ENCODE measurements at places on chromosomes 16 and 17. TPM values are rescaled to one million over a fixed set of nuclear protein-coding genes. Genes with fewer than 3 reads are reported as not detected.

DNA sequence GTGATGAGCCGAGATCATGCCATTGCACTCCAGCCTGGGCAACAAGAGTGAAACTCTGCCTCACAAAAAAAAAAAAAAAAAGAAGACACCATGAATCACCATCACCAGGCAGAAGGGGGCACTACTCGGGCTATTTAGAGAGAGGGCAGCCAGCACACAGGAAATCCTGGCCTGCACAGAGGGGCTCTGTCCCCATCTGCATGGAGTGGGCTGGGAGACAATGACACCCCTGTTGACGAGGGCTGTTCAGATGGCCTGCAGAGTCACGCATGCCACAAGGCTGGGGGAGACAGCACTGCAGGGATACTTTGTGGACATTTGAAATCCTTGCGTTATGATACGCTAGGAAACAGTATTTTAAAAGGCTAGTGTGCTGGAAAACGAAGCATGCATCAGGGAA lies 48.3 kb downstream of the CUEDC1 start:
- H3K27me3 ChIP-seq, result no peaks in the 10 kb centered on the region
- peak; percentile 63 for DNase-seq
- peaks cover 57% of the 10 kb centered on the region for H3K4me1 ChIP-seq
- H3K27ac ChIP-seq, result peak overlapping the region; percentile 79
- H3K4me3 ChIP-seq, result no peak overlapping the region
- no peaks in the 10 kb centered on the region for H3K36me3 ChIP-seq

- peaks cover 13% of the 10 kb centered on the region for H3K4me1 ChIP-seq
- H3K27me3 ChIP-seq, result peaks cover 3% of the 10 kb centered on the region
- no peak overlapping the region for H3K27ac ChIP-seq
These were observed 25.5 kb upstream of the MAP3K14 start for GRCh38 chr17:45342306-45342705.

The SHPK gene
- total RNA-seq, result 29.3 TPM

The FBXL19 gene
- 84.3 TPM for total RNA-seq

DNA sequence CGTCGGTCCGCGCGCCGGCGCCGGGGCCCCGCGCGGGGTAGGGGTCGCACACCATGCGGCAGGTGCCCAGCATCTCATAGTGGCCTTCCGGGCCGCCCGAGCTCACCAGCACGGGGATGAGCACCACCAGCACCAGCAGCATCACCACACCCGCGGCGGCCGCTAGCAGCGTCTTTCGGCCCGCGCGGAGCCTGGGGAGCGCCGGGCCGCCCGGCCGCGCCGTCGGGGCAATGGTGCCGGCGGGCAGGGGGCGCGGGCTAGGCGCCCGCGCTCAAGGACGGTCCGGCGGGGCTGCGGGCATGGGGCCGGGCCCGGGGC lies 237 bp downstream of the C1QL1 start:
- peaks cover 75% of the 10 kb centered on the region for H3K27me3 ChIP-seq
- DNase-seq, result no peak
- H3K36me3 ChIP-seq, result no peaks in the 10 kb centered on the region
- H3K4me3 ChIP-seq, result no peak overlapping the region

DNA sequence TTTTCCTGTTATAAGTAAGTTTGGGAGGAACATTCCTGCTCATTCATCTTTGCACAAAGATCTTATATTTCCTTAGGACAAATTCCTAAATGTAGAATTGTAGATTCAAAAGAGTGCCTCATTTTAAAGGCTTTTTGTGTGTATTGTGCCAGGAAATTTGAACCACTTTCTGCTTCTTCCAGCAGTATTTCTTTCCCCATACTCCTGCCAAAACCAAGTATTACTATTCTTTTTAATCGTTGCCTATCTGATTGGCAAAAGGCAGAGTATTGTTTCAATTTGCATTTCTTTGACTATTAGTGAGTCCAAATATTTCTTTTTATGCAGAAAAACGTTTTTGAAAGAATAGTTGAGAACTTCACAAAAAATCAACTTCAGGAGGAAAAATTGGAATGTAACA lies 9.3 kb downstream of the ANKS4B start:
- no peaks in the 10 kb centered on the region for H3K27me3 ChIP-seq
- H3K36me3 ChIP-seq, result no peaks in the 10 kb centered on the region
- peaks cover 9% of the 10 kb centered on the region for H3K4me1 ChIP-seq
- no peak overlapping the region for H3K27ac ChIP-seq

The CDH1 gene
- total RNA-seq, result 265 TPM

The SLC6A2 gene
- total RNA-seq, result 0.20 TPM

GRCh38 chr17:58756246-58757161 lies 850 bp downstream of the PPM1E start:
- H3K27ac ChIP-seq, result no peak overlapping the region
- H3K4me1 ChIP-seq, result peaks cover 8% of the 10 kb centered on the region
- DNase-seq, result peak; percentile 40
- H3K27me3 ChIP-seq, result peaks cover 43% of the 10 kb centered on the region
